Astrocyte (in vitro differentiated cells and primary cell): ENCODE measurements at places on chromosomes 3 and 15. TPM values are rescaled to one million over a fixed set of nuclear protein-coding genes. Genes with fewer than 3 reads are reported as not detected.

GRCh38 chr3:20060974-20061685 is 20.9 kb downstream of the KAT2B start:
- peaks cover 15% of the 10 kb centered on the region for H3K4me1 ChIP-seq
- no peak overlapping the region for H3K27ac ChIP-seq
- peak; percentile 27 for DNase-seq

Gene PAK6
- 0.38 and 1.1 TPM in 2 replicates for total RNA-seq

DNA sequence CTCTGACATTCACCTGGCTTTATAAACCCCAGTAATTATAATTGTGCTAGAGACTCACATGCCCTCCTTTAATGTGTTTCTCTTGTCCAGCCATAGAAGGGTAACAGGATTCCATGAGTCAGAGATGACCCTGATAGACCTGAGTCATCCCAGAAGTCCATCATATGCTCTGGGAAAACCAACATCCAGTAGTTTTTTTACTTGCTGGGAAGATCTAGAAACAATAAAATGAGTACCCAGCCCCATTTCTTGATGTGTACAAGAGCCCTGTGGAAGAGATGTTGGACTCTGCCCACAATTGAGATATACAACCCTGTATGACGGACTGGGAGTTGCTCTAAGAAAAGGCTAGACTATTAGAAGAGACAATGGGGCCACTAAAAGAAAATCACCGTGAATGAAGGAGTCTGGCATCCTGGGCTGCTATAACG is 22.4 kb upstream of the THUMPD3 start:
- H3K27me3 ChIP-seq = no peaks in the 10 kb centered on the region
- peak; percentile 85 for DNase-seq
- H3K4me1 ChIP-seq = peaks cover 13% of the 10 kb centered on the region
- peak overlapping the region; percentile 55 for H3K27ac ChIP-seq
- H3K36me3 ChIP-seq = no peaks in the 10 kb centered on the region

DNA sequence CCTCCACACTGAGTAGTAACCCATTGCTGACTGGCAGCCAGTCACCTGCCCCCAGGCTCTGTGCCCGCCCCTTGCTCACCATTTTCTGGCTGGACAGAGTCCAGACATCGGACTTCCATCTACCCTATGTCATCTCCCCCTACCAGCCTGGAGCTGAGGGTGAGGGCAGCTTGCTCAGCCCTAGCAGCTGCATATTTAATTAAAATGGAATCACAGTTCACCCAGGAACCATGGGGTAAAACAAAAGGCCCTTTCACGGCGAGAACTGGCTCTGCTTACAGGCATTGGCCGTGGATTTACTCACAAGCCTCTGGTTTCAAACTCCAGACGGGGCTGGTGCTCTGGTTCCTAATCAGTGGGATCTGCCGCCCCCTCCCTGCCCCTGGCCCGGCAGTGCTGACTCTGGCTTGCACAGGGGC is 94.9 kb upstream of the ATP2B2 start:
- H3K27me3 ChIP-seq = peaks cover 20% of the 10 kb centered on the region
- no peaks in the 10 kb centered on the region for H3K36me3 ChIP-seq
- H3K4me3 ChIP-seq = no peak overlapping the region
- no peak for DNase-seq

DNA sequence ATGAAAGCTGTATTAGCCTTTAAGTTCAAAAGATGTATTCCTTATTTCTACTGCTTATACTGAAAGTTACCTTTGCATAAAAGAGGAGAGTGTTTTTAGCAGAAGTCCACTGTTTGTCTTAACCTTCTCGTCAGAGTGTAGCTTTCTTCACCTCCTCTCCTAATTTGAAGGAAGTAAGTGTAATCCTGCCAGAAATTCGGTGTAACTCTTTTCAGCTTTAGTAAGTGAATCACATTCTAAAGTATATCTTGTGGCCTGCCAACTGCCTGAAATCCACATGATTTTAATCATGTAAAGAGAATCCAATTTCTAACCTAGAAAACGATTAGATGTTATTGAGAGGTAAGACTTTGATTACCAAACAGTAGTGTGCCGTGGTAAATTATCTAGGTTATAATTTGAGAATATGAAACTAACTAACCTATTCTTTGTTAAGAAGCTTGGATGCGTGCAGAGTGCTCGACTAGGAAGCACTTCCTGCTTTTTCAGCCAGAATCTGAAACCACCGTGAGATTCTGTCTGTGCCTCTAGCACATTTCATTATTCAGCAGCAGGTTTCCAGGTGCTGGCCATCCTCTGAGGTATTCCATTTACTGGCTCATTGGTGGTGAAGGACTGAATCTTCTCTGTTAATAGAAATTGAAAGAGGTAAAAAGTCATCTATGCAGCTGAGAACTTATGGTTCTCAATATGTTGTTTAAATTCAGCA is 7.5 kb downstream of the GYG1 start:
- no peak overlapping the region for H3K4me3 ChIP-seq
- DNase-seq = no peak
- no peak overlapping the region for H3K27ac ChIP-seq
- no peaks in the 10 kb centered on the region for H3K4me1 ChIP-seq
- peaks cover 7% of the 10 kb centered on the region for H3K36me3 ChIP-seq
- H3K27me3 ChIP-seq = no peaks in the 10 kb centered on the region

Gene CCDC54
- total RNA-seq = not detected in 2 replicates

DNA sequence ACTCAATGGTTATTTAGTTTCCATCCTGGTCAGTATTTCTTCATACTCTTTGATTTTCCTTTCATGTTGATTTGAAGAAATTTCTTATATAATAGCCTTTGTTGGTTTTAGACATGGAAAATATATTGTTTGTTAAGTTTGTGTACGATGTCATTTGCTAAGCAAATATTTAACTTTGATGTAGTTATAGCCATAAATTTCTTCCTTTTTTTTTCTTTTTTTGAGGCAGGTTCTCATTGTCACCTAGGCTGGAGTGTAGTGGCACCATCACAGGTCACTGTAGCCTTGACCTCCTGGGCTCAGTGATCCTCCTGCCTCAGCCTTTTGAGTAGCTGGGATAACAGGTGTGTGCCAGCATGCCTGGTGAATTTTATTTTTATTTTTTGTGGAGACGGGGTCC is 51.4 kb downstream of the NMD3 start:
- no peak overlapping the region for H3K4me3 ChIP-seq
- no peaks in the 10 kb centered on the region for H3K36me3 ChIP-seq

Gene SACM1L
- 39.4 and 41.2 TPM in 2 replicates for total RNA-seq

- H3K4me3 ChIP-seq = no peak overlapping the region
- no peaks in the 10 kb centered on the region for H3K27me3 ChIP-seq
- no peak overlapping the region for H3K27ac ChIP-seq
- H3K4me1 ChIP-seq = no peaks in the 10 kb centered on the region
Measured at GRCh38 chr3:109851854-109852253, 514.5 kb upstream of the DPPA4 start.

Gene HPS3
- 10.3 and 10.9 TPM in 2 replicates for total RNA-seq

DNA sequence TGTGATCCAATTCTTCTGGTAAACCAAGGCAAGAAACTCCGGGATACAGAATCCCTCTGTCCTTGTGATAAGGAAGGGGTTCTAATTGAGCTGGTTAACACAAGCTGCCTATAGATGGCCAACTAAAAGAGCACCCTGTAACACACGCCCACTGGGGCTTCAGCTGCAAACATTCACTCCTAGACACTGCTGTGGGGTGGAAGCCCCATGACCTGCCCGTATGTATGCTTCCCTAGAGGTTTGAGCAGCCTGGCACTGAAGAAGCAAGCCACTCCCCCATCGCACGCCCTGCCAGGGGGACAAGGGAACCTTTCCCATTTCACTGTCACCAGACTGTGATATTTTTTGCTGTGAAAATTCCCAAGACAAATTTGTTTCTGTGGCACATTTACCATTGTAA is 516.9 kb upstream of the GOLIM4 start:
- H3K4me3 ChIP-seq = no peak overlapping the region
- H3K27ac ChIP-seq = no peak overlapping the region
- H3K27me3 ChIP-seq = no peaks in the 10 kb centered on the region
- no peak for DNase-seq
- H3K4me1 ChIP-seq = no peaks in the 10 kb centered on the region

DNA sequence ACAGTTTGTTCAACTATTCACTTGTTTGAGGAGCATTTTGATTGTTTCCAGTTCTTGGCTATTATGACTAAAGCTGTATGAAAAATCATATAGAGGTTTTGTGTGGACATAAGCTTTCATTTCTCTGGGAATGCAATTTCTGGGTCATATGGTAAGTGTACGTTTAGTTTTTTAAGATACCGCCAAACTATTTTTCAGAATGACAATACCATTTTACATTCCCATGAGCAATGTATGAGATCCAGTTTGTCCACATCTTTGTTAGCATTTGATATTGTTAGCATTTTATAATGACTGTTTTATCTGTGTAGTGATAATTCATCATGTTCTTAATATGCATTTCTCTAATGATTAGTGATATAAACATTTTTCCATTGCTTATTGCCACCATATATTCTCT is 258.7 kb upstream of the CTNNB1 start:
- no peaks in the 10 kb centered on the region for H3K27me3 ChIP-seq
- H3K27ac ChIP-seq = no peak overlapping the region
- no peak overlapping the region for H3K4me3 ChIP-seq
- DNase-seq = no peak
- H3K4me1 ChIP-seq = no peaks in the 10 kb centered on the region

Gene LRRC3B
- total RNA-seq = 1.6 and 5.7 TPM in 2 replicates

Gene GABRA5
- total RNA-seq = 5.9 and 7.9 TPM in 2 replicates

GRCh38 chr3:20012164-20012563 is at the start of gene PP2D1:
Gene PP2D1 (minus strand): TSS chr3:20012264. CDS start chr3:20012072, 192 bp downstream.
- no peak within 1 kb of the TSS for H3K4me3 ChIP-seq
- no peaks in the 10 kb centered on the region for H3K27me3 ChIP-seq
- H3K4me1 ChIP-seq = no peaks in the 10 kb centered on the region
- H3K27ac ChIP-seq = no peak within 1 kb of the TSS
- no peaks in the 10 kb centered on the region for H3K36me3 ChIP-seq
- DNase-seq = no peak

DNA sequence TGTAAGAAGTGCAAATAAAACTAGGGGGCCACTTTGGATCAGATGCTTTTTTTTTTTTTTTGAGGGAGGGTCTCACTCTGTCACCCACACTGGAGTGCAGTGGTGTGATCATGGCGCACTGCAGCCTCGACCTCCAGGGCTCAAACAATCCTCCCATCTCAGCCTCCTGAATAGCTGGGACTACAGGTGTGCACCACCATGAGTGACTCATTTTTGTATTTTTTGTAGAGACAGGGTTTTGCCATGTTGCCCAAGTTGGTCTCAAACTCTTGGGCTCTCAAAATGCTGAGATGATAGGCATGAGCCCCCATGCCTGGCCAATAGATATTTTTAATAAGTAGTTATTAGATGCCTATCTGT is 20.8 kb downstream of the CCR1 start:
- no peaks in the 10 kb centered on the region for H3K36me3 ChIP-seq
- no peaks in the 10 kb centered on the region for H3K4me1 ChIP-seq
- no peak for DNase-seq
- H3K27me3 ChIP-seq = no peaks in the 10 kb centered on the region
- H3K4me3 ChIP-seq = no peak overlapping the region
- H3K27ac ChIP-seq = no peak overlapping the region

Gene FAM3D
- not detected in 2 replicates for total RNA-seq

- H3K27me3 ChIP-seq = no peaks in the 10 kb centered on the region
- H3K4me1 ChIP-seq = peaks cover 5% of the 10 kb centered on the region
- H3K27ac ChIP-seq = no peak overlapping the region
- no peak overlapping the region for H3K4me3 ChIP-seq
- peaks cover 9% of the 10 kb centered on the region for H3K36me3 ChIP-seq
Measured at GRCh38 chr3:129112308-129113052, 9.1 kb downstream of the RAB43 start.

DNA sequence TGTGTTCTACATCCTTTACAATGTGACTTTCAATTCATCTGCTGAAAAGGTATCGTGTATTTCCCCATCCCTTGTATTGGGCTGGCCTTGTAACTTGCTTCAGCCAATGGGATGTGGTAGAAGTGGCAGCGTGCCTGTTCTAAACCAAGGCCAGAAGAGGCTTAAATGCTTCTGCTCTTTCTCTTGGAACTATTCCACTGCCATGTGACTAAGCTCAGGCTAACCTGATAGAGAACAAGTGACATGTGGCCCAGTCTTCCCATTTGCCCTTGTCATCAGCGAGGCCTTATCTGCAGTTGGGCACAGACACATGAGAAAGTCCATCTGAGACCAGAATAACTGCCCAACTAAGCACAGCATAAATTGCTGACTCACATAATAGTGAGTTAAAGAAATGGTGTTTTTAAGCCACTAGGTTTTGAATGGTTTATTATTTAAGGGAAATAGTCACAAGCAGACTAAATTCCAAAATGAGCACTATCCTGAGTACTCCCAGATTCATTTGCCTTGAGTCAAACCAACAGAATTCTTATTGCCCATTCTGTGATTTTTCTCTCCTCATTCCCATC is 230.2 kb downstream of the CPNE4 start:
- H3K27ac ChIP-seq = no peak overlapping the region
- no peaks in the 10 kb centered on the region for H3K36me3 ChIP-seq
- peaks cover 3% of the 10 kb centered on the region for H3K27me3 ChIP-seq
- H3K4me1 ChIP-seq = no peaks in the 10 kb centered on the region
- no peak for DNase-seq

DNA sequence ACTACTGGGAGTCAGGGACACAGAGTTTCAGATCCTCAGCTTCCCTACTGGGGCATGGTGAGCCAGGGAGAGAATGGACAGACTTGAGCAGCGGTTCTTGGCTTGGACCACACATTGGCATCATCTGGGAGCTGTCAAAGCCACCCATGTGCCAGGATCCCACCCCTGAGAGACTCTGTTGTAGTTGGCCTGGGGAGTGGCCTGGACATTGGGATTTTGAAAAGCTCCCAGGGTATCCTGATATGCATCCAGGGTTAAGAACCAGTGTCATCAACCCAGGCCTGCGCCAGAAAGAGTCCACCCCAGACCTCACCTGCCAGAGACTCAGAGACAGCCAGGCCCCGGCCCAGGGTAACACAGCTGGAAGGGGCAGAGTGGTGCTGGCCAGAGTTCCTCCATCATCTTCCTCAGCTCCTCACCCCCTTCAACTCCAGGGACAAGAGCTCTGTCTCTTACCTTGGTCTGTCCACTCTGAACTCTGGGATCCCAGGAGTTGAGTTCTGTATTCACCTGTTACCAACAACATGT is 33.0 kb upstream of the CHRNB4 start:
- H3K4me1 ChIP-seq = no peaks in the 10 kb centered on the region
- H3K27me3 ChIP-seq = no peaks in the 10 kb centered on the region
- no peaks in the 10 kb centered on the region for H3K36me3 ChIP-seq
- H3K27ac ChIP-seq = no peak overlapping the region
- DNase-seq = no peak
- no peak overlapping the region for H3K4me3 ChIP-seq

DNA sequence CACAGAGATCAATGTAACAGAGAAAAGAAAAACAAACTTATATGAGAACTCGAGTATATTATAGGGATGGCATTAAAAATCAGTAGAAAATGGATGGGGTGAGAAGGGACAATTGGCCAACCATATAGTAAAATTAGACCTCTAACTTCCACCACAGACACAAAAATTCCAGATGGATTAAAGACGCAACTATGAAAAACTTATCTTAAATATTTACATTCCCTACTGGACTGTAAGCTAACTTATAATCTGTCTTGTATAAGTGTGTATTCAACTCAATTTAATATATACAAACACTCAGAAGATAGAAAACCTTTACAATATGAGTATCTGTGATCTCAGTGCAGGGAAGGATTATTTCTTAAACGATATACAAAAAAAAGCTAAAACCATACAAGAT is 3.0 kb downstream of the MFAP1 start:
- DNase-seq = no peak
- peaks cover 10% of the 10 kb centered on the region for H3K36me3 ChIP-seq
- H3K27me3 ChIP-seq = no peaks in the 10 kb centered on the region
- H3K4me1 ChIP-seq = peaks cover 7% of the 10 kb centered on the region
- H3K27ac ChIP-seq = no peak overlapping the region

Gene TMEM108
- total RNA-seq = 5.6 and 5.9 TPM in 2 replicates

GRCh38 chr15:64461721-64462162 is 1.4 kb downstream of the ZNF609 start:
- H3K4me3 ChIP-seq = peak overlapping the region; percentile 75
- peaks cover 26% of the 10 kb centered on the region for H3K4me1 ChIP-seq
- peak; percentile 16 for DNase-seq
- no peaks in the 10 kb centered on the region for H3K27me3 ChIP-seq
- peak overlapping the region; percentile 48 for H3K27ac ChIP-seq
- peaks cover 5% of the 10 kb centered on the region for H3K36me3 ChIP-seq

Gene IL17RD
- 8.7 and 13.0 TPM in 2 replicates for total RNA-seq
